GM13976 (cell line): ENCODE measurements at places on chromosomes 4 and X.

- no peak for DNase-seq
Observed at GRCh38 chrX:130726661-130727060, 176.3 kb downstream of the ENOX2 start.

GRCh38 chrX:41688156-41688555, 617 bp upstream of the GPR34 start:
- no peak for DNase-seq

- peak; percentile 42 for DNase-seq
Observed at GRCh38 chr4:109559625-109559982, 442 bp upstream of the MCUB start.

GRCh38 chr4:189850239-189850856, 90.3 kb upstream of the FRG1 start:
- DNase-seq: no peak

GRCh38 chr4:177948853-177949252, 506.6 kb upstream of the AGA start:
- no peak for DNase-seq

DNA sequence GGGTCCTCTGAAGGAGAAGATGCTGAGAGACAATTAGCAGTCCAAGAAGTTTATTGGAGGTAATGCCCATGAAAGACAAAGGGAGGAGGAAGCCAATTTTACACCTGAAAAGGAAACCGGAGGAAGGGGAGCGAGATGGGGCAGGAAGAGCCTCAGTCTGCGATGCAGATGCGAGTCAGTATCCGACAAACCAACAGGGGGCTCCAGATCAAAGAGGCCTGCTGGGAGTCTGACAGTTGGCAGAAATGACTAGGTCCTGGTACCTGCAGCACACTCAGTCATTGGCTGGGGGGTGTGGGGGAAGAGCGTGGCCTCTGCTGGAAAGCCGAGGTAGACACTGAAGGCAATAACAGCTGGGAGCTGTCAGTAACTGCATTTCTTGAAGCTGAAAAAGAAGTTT, 231.1 kb upstream of the CENPE start:
- DNase-seq: peak; percentile 28

DNA sequence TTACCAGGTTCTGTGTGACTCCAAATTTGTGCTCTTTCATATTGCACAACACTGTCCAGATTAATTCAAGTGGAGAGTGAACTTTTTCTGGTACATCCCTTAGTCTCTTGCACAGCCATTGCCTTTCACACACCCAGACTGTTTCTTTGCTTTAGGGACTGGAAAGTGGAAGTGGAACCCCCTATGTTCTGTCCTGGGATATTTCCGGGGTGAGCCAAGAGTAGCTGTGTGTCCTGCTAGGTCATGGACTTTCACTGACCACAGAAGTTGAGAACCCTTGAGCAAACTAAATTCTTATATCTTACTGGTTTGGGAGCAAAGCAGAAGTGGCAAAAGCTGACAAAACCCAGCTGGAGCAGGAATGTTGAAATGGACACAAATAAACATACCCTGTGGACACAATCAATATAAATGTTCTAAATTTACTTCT, 10.3 kb upstream of the VSIG4 start:
- DNase-seq: no peak

DNA sequence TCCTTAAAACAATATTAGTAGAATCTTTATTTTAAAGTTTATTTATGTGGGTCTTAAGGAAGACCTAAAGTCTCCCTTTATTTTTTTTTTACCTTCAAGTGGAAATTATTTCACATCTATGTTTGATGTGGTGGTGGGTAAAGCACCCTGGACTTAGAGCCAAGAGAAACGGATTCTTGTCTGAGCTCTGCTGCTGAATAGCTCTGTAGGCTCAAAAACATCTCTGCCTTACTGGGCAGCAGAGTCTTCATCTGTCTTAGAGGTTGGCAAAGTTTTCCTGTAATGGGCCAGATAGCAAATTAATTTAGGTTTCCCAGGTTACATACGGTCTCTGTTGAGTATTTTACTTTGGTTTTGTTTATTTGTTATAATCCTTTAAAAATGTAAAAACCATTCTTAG, 136.5 kb downstream of the CEP135 start:
- no peak for DNase-seq

GRCh38 chr4:24002330-24002966, 112.6 kb upstream of the PPARGC1A start:
- DNase-seq: no peak

GRCh38 chrX:100512471-100512870, 72.3 kb upstream of the TNMD start:
- DNase-seq: peak; percentile 34

DNA sequence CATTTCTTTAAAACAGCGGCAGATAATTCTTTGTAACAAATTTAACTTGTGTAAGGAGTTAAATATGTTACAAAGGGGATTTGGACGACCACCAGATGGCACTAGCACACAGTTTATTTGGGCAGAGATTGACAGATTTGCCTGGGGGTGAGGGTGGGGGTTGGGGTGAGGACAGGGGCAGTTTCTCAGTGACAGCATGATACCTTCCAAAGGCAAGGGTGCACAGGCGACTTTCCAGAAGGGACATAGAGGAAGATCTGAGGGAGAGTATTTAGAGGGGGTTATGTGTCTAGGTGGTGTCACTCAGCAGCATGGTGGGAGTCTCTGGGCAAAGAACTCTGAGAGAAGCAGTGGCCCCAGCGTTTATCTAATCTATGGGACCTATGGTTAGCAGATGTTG, 9.6 kb upstream of the TMA16 start:
- DNase-seq: peak; percentile 41

DNA sequence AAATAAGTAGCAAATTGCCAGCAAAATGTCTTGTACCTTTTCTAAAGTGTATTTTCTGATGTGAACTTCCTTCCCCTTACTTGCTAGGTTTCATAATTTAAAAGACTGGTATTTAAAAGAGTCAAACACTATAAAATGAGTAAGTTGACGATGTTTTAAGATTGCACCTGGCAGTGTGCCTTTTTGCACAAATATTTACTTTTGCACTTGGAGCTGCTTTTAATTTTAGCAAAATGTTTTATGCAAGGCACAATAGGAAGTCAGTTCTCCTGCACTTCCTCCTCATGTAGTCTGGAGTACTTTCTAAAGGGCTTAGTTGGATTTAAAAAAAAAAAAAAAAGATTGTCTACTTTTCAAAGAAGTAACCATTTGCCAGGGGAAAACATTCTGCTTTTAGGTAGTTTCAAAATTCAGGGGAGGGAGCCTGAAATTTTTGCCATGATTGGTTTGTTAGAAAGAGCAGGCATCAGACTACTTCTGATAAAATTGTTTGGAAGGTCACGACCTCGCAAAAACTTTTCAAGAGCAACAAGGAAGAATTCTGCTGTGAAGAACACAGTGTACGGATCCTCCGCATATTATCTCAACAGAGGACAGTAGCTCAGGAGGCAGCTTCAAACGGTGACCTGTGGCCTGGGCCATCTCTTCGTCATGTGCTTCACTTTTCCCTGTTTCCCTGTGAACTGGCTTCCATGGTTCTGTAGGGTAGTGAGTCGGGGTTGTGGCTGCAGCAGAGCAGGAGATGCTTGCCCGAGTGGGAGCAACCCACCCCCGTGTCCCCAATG, 66.1 kb downstream of the CDS1 start:
- DNase-seq: no peak

GRCh38 chr4:16720761-16721160, 177.7 kb downstream of the LDB2 start:
- DNase-seq: no peak

- no peak for DNase-seq
Observed at GRCh38 chr4:109607976-109608375, 47.9 kb downstream of the MCUB start.

DNA sequence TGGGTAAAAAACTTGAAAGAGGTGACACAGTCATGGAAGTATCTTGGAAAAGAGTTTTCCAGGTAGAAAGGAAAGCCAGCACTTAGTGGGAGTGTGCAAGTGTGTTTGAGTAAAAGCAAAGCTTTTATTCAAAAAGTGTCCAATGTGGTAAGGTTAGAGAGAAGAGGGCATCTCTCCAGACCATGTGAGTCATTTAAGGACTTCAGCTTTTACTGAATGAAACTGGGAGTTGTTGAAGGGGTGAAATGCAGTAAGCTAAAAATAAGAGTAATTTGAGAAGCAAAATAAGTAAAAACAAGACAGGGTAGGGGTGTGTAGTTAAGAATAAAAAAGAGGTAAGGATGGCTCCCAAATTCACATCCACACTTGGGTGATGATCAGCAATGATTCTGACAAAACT, 238.9 kb downstream of the SLC7A11 start:
- DNase-seq: no peak

DNA sequence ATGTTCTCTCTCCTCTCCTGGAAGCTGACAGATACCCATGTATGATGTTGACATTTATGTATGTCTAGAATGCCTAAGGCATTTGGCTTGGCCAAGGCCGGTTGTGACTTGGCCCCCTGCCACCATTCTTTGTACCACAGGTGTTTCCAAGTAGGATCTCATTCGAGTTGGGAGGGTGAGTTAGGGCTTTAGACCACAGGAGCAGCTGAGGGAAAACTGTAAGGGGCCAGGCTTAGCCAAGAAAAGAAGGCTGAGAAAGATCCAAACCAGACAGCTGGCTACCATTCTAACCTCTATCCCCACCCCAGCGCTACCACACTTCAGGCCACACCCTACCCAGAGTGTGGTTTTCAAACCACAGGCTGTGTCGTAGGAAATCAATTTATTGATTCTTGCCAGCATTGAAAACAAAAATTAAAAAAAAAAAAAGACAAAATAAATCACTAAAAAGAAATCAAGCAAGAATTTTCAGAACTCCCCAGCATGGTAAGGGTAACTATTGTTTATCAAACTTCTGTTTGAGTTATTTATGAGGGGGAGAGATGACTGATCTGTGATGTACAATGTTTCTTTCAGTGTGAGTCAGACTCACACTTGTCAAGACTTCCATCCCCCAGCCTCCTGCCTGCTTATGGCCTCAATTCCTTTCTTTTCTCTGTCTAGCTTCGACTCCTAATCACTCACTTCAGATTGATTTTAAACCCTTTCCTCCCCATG, 9.9 kb downstream of the TMSB4X start:
- DNase-seq: no peak

DNA sequence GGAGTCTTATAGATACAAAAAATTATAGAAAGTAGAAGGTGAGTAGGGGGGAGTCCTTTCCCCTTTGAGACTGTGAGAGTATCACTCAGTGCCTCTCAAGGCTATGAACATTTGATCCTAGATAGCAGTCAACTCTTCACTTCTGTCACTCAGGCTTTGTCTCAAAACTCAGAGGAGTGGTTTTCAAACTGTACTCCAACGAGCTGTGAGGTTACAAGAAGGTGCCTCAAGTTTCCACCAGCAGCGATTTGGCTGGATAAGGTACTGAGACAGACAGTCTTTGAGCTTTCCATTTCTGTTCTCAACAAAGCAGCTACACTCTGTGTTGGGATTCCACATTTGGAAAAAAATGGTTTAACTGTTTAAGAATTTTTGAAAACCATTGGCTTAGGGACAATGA, 48.0 kb upstream of the NDST3 start:
- no peak for DNase-seq

DNA sequence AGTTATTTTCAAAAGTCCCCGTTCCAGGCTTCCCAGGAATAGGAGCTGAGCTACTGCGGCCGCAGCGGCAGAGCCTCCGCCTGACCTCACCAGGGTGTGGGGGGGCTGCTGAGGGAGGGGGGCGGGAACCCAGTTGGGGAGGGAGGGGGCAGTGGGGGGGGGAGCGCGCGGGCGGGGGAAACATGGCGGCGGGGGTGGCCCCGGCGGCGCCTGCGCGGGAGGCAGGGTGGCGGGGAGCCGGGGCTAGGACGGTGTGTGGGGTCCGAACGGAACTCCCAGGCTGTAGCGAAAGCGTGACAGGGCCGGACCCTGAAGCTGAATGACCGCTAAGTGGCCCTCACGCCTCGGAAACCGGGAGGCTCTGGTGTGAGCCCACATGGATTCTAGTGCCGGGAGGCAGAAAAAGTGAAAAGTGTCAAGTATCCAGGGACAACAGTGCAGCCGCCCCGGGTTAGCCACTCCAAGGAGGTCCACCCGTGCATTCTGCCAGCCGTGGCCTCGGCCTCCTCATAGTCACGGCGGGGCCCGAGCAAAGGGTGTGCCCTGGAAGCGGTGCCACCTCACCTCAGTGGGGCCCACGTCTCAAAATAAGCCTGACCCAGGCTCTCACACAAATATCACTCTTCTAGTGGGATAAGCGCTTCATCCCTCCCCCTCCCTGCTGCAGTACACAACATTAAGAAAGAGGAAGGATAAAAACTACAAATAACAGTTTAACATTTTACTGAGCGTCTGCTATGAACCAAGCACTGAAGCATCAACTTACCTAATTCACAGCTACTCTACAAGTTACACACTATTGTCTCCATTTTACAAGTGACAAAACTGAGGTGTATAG, at the start of gene KLHL13:
TSS of gene KLHL13 (minus strand) at position 98 of the 838 bp plus-strand sequence. CDS start 88,337 bp downstream, outside the sequence.
- peak; percentile 63 for DNase-seq

DNA sequence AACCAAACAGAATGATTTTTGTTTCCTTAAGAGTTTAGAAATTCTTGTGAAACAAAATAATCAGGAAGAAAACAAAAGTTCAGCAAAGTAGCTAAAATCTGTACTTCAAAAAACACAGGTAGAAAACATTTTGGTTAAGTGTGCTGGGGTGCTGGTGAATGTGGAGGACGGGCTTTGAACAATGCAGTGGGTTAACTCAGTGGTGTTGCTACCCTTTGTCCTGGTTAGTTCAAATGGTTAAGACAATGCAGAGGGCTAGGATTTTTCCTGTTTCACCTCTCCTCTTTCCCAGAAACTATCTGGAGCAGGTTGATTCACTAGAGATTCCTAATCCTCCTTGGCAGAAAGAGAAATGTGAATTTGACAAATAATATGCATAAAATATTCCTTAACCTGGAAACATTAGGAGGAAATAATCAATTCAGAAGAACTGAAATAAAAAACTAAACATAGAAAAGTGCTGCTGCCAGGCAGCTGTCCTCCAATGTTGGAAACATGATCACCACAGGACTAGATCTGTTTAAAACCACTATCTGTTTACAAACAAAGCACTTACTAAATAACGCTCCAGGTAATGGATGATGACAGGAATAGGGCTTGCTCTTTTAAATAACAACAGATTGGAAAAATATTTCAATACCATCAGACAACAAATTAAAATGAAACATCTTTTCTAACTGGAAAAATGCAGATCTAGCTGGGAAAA, 148.9 kb downstream of the MAML3 start:
- no peak for DNase-seq

DNA sequence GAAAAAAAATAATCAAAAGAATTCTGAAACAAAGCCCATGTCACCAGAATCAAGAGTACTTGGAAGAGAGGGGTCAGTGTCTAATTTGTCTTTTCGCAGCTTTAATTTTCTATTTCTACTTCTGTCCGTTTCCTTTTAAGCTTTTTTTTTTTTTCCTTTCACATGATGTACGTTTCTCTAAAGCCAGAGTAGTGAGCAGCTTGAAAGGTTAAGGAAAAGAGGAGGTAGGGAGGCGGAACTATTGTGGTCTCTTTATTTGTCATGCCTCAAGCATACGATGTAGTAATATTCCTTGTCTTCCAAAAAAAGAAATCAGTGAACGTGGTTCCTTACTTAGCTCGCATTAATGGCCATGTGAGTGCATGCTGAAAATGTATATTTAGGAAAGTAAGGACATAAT, 311.5 kb downstream of the TENM3 start:
- DNase-seq: no peak

DNA sequence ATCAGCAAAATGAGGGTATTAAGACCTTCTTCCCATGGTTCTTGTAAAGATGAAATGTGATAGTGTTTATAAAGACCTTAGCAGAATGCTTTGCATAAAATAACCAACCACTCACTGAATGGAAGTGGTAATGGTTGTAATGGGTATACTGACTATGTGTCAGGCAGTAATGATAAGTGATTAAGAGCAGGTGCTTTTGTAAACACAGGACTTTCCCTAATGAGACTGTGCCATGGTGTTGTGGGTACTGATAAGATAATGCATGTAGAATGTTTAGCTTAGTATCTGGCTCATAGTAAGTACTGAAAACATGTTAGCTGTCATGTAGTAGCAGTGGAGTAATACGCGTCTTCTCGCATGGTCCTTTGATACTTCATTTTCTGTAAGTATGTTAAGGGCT, 6.9 kb downstream of the LSM6 start:
- no peak for DNase-seq
